ENCODE measurements at places on chromosomes 11 and 22. TPM values are rescaled to one million over a fixed set of nuclear protein-coding genes. Genes with fewer than 3 reads are reported as not detected.
A peak's percentile ranks its signal among the peaks of the same experiment; 100 is the strongest.

SLC22A6 gene
- not detected for total RNA-seq

XBP1 gene
- total RNA-seq, result 79.7 TPM

DNA sequence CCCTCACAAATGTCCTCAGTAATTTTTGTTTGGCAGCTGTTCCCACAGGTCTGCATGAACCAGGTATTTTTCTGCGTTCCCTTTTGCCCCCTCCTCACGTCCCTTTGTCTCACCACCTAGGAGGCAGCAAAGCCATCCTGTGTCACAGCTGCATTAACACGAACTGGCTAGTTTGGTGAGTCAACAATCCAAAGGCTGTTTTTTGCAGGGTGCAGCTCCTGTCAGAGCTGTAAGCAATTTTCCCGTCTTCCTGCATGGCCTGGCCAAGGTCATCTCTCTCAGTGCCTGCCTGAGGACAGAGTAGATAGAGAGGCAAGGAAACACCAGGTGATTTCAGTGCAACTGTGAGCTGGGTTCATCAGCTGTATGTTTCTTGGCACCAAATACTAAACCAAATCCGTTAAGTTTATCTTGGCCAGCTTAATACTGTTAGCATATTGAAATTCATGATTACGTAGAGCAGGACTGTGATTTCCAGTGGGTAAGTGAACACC is 20.6 kb upstream of the VSIG10L2 start:
- DNase-seq, result peak; percentile 85

GRCh38 chr11:111011275-111011594 is 234.3 kb upstream of the POU2AF2 start:
- no peak for DNase-seq

DNA sequence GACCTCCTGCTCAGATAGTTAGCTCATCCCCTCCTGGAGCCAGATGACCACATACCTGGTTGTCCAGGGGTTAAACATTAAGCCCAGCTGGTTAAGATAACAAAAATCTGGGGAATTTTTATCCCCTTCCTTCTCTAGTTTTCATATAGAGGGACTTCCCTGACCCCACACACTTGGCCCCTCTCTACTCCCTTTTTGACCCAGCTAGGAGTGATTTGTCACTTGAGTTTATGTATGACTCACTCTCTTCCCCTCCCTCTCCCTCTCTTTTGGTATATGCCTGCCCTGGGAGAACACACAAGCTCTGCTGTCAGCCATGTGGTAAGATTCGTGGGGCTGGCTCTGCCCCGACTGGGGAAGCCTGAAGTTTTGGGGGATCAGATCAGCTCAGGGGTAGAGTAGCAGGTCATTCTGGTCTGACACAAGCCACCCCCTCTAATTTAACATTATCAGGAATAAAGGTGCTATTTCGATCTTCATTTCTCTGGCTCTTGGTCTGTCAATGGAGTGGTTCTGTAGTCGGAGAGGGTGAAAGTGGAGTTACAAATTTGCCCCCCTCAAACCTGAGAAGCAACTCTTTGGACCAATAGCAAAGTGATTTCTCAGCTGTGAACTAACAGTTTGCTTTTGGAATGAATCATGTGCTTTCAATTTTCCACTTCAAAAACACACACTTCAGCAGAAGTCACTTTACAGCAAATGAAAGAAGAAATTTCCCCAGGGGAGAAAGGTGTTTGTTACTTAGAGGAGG is 415.3 kb upstream of the CADM1 start:
- DNase-seq, result no peak

- DNase-seq, result no peak
Measured at GRCh38 chr11:47329987-47330931, 22.2 kb downstream of the MYBPC3 start.

DNA sequence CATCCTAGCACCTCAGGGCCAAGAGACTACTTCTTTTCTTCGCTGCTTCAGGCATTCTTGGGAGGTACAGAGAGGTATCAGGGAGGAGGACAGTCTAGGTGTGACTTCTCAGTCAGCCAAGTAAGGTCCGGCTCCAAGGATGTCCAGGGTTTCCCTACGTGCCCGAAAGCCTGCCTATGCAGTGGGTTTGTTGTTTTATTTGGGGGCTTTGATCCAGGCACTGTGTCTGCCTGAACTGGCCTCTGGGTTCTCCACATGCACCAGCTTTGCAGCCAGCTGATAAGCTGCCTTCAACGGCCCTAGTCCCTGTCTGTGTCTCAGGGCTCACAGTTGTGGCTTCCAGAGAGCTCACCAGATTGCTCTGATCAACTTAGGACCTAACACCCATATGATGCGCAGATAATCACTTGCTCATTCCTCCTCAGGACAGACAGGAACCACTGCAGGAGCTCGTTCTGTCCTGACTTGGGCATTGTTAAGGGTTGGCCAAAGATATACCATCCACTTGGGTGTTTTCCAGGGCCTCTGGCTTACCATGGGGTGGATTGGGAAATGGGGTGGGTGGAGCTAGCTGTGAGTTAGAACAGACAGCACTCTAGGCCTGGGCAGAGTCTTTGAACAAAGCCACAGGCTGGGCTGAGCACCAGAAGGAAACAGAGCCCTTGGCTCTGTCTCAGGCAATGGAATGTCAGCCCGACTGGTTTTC is 45.5 kb upstream of the CRYBB3 start:
- DNase-seq, result no peak

GRCh38 chr11:65425105-65425970 is 2.7 kb downstream of the NEAT1 start:
- no peak for DNase-seq

GRCh38 chr11:106070606-106071005 is 6.5 kb downstream of the KBTBD3 start:
- no peak for DNase-seq

DNA sequence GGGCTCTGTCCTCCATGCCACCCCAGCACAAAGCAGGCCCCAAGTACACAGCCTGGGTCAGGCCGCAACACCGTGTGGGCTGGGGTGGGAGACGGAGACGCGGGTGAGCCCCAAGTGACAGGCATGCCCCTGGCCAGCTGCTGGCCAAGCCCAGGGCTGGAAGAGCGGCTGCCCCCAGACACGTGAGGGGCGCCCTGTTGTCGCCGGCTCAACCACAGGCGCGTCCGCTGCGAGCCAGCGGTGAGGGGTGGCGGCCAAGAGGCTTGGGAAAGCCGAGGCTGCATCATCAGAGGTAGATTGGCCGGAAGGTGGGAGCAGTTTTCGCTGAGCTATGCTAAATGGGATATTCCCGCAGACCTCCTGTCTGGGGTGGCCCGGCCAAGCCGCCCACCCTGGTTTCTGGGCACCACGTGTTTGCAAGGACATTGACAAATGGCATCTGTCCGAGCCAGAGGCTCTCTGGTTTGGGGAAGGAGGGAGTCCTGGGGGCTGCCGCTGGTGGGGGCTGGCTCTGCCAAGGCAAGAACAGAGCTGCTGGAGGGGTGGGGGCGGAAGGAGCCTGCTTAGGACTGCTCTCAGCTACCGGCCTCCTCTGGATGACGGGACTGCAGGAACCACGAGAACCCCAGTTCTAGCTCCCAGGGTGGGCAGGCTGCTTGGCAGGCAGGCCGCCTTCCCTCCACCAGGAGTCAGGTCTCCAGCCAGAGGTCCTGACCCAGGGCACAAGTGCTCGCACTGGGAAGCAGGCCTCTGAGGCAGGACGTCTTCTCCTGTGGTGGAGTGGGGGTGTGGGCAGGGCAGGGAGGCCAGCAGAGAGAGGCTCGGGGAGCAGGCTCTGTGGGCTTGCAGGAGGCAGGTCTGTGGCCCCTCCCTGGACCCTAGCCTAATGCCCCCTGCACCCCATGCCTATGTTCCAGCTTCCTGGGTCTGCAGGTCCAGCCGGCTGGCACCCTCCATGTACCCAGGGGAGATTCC is 552 bp downstream of the PRR33 start:
- no peak for DNase-seq

Data from esophagus muscularis mucosa (tissue), 4 donors.